Activated CD4-positive, alpha-beta T cell treated with anti-CD3 and anti-CD28 coated beads, Interleukin-2, amount 50 U/mL, for 48 hours (primary cell): ENCODE measurements at places on chromosomes 3 and 15.

DNA sequence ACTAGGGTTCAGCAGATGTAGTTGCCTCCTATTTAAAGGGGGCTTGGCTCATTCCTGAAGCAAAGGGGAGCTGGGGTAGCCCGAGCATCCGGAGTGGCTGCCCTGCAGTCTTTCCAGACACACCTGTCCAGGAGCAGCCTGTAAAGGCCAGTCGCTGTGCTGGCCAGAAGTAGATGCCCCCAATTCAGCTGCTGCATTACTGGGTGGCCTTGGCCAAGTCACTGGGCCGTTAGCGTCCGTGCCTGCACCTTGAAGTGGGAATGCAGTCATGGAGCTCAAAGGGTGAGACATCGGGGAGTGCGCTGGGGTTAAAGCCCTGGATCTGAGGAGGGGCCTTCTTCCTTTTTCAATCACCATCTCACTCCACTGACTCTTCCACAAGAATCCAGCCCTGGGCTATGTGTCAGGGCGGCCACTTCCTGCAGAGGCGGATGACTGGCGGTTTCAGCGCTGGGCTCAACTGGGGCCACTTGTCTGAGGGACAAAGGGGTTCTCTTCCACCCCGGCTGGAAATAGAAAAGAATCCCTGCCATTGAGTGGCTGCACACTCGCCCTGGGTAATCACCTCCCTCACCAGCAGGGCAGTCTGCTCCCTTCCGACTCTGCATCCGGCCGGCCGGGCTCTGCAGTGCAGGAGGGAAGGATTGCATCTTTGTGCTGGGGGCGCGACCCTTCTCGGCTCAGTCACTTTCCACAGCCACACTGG, 11.8 kb downstream of the ALDH1A3 start:
- no peak for DNase-seq

DNA sequence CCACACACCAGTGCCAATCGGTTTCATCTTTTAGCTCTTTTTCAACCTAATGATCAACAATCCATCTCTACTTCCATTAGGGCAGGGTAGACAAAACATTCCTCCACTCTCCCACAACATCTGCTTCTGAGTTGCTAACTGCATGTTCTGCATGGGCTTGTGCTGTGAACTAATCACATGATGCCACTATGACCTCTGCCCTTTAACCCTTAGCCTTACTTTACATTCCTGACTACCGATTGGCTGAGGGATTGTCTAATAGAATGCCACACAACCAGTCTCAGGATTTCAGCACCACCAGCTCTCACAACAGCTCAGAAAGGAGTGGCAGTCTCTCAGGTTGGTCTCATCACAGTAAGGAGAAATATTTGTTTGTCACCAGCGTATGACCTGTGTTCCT, 562.8 kb downstream of the ROBO2 start:
- DNase-seq, result no peak

- no peak for DNase-seq
Measured at GRCh38 chr3:190621927-190622326, 108.0 kb downstream of the IL1RAP start.

DNA sequence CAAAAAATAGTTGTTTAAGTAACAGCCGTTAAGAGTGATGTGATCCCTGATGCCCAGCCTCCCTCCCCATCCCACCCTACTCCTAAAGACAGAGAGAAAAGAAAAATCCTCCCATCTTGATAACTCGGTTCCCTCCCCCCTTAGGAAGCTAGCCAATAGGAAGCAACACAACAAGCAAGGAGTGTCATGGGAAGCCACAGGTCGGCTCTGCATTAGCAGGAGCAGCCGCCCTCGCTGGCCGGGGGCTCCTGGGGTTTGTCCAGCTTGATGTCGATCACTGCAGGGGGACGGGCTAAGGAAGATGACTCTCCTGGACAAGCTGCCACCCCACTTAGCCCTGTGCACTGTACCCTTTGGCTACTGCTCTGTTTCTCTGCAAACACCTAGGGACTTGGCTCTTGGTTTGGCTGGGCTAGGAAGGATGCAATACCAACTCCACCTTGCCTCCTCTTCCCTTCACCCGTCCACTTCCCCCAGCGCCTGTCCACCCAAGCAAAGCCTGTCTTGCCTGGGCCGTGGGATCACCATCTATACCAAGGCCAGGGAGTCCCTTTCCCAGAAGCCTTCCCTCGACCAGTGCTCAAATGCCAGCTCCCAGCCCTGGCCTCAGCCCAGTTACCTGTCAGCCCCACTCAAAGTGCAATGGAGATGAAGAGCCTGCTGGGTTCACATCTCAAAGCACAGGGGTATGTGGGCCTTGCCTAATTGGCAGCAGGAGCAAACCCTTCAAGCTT, 23.1 kb downstream of the SRPRB start:
- no peak for DNase-seq

GRCh38 chr3:180749322-180749721, 70.0 kb upstream of the CCDC39 start:
- no peak for DNase-seq

DNA sequence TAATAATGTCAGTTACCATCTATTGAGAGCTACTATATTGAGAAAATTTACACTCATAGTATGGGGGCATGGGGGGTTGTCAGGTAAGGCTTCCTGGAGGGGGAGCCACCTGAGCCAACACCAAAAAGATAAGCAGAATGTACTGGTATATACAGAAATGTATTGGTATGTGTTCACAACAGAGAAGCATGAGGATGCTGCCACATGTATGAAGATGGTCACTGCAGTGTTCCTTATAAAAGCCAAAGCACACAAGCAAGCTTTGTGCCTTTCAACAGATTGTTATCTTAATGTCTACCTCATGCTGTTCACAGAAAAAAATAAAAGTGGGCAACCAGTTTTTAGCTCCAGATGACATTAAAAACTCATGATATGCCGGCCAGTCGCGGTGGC, 149.0 kb downstream of the MAGI1 start:
- no peak for DNase-seq

DNA sequence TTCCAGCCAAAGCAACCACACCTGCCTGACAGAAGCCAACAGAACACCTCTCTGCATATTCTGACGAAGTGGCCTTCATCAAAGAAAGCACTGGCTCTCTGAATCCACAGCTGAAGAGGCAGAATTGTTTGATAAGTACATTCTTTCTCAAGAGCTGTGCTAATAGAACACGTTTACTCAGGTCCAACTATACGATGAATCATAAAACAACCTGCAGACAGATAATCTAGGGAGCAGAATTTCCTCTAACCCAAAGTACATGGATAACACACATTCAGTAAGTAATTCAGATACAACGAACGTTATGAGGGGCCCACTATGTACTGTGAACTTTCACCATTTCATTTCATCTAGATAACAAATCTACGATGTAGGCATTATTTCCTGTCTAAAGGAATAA, 25.4 kb downstream of the ALDH1A2 start:
- no peak for DNase-seq

GRCh38 chr3:140731440-140732119, 53.7 kb downstream of the TRIM42 start:
- no peak for DNase-seq

GRCh38 chr3:14915636-14916222, 31.7 kb upstream of the NR2C2 start:
- no peak for DNase-seq

DNA sequence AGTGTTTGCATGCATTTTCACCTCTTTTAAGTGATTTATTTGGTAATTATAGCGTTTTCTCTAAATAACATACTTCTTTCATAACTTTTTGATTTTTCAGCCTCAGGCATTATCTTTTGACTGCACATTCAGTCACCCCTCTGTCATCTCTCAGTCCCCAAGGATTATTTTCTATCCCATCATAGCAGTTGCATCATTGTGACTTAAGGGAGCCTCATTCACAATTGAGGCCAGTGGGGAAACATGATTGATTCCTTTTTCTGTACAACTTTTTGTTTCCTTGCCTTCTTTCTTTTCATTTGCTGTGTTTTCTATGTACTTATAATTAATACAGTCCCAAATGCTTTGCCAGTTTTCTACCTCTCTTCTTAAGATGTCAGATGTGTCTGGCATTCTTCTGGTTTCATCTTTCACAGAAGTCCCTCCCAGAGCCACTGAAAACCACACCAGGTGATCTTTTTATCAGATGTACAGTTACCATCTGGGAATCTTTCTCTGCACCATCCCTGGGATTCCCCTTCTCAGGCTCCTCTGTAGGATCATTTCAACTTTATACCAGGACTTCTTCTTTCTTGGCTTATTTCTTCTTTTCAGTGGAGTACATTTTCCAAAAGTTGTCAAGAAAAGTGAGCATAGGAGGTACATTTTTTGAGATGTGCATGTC, 151.4 kb downstream of the RAP2B start:
- no peak for DNase-seq

- no peak for DNase-seq
Measured at GRCh38 chr3:131361464-131362421, 19.8 kb upstream of the NUDT16 start.

DNA sequence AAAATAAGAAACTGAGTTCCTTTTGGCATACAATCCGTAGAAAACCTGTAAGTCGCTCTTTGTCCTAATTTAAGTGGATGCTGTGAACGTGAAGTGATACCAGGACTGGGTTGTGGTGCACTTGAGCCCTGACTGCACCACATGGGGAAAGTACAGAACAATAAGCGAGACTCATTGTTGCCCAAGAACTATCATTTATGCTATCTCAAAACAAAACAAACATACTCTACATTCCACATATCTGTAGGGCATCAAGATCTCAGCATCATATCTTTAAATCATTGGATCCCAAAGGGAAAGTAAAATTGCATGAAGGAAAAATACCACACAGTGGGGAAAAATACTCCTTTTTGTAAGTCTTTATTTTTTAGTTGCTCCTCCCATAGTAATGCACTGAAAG, 580.3 kb downstream of the MECOM start:
- no peak for DNase-seq

GRCh38 chr3:142237891-142238290, 12.5 kb upstream of the GK5 start:
- no peak for DNase-seq

DNA sequence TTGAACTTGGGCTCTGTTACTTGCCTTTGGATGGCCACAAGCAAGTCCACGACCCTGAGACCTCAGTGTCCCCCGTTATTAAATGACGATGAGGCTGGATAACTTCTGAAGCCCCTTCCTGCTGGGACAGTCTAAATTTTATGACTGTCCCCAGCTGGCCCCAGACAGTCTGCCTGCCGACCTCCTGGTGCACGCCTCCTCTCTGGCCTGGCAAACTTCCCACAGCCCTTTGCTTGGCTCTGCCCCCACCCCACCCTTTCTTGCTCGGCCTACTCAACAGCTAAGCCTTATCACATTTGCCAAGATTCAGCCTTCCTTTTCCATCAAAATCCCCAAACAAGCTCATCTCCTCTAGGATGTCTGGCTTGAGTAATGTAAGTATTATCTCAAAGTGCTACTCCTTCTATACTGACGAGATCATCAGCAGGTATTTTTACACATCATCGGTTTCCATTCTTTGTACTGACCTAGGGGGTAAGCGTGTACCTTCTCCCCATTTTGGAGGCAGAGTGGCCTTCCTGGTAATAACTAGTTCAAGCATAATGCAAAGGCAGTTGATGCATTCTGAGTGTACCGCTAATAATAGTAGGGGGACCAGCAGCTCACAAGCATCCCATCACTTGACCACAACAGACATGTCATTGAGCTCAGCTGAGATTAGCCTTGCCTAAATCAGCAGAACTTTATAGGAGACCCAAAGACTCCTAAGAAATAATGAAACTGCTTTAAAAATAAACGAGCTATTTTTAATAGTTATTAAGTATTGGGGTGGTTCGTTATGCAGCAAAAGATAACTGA, 120.8 kb upstream of the HACD2 start:
- DNase-seq, result no peak

GRCh38 chr3:132898141-132898540, 140.1 kb upstream of the TMEM108 start:
- DNase-seq, result no peak

- DNase-seq, result no peak
Measured at GRCh38 chr3:25385807-25386460, 42.1 kb upstream of the RARB start.

- no peak for DNase-seq
Measured at GRCh38 chr15:68010361-68011153, 43.6 kb upstream of the PIAS1 start.

GRCh38 chr15:73387507-73388255, 18.9 kb upstream of the HCN4 start:
- DNase-seq, result no peak

GRCh38 chr3:66362541-66362941, 138.3 kb downstream of the LRIG1 start:
- no peak for DNase-seq

DNA sequence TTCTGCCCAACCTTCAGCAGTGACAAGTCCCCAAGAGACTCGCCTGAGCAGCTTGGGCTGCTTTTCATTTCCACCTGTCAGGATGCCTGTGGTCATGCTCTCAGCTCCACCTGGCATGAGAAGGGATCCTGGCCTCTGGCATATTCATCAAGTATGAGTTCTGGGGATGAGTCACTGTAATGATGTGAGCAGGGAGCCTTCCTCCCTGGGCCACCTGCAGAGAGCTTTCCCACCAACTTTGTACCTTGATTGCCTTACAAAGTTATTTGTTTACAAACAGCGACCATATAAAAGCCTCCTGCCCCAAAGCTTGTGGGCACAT, 3.5 kb downstream of the MYD88 start:
- no peak for DNase-seq

DNA sequence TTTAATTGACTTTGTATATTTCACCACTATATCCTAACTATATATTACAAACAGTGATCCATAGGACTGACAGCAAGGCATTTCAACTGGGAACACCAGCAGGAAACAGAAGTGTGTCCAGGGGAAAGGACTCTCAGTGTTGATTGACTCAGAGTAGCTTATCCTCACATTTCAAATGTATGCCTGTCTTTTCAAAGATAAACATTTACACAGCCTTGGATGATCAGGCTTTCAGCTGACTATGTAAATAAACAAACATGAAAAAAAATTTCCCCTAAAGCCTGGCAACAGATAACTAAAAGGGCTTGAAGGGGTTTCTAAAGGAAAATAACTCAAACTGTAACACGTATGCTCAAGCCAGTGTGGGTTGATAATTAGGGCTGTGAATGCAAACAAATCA, 321.8 kb downstream of the TBC1D5 start:
- DNase-seq, result no peak

GRCh38 chr15:68578175-68578979, 416 bp upstream of the CORO2B start:
- peak; percentile 53 for DNase-seq

- no peak for DNase-seq
Measured at GRCh38 chr3:133944181-133944580, 48.5 kb upstream of the RAB6B start.

GRCh38 chr3:71102111-71102983, 481.2 kb downstream of the FOXP1 start:
- DNase-seq, result no peak

- DNase-seq, result no peak
Measured at GRCh38 chr3:151133917-151134450, 48.5 kb downstream of the MED12L start.

GRCh38 chr15:71686221-71687050, 123.9 kb upstream of the NR2E3 start:
- DNase-seq, result no peak

DNA sequence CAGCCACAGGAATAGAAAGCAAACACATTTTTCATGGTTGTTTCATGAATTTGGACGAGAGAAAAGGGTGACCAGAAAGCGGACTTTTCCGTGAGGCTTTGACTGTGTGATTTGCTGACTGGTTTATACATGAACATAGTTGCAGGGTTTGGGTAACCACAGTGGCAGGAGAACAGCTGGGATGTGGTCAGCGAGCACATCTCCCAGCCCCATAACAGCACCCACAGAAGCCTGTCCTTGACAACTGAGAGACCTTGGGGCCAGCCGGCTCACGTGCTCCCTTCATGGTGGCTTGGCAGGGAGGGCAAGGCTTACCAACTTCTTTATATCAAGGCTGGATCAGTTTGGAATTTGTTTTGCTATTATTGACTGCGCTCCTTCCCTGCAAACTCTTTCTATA, 13.2 kb upstream of the RGMA start:
- no peak for DNase-seq
